Activated T-helper 1 cell treated with Interleukin-2 at 50 U/mL for 16 hours (primary cell): ENCODE measurements at places on chromosomes 3 and 15.

DNA sequence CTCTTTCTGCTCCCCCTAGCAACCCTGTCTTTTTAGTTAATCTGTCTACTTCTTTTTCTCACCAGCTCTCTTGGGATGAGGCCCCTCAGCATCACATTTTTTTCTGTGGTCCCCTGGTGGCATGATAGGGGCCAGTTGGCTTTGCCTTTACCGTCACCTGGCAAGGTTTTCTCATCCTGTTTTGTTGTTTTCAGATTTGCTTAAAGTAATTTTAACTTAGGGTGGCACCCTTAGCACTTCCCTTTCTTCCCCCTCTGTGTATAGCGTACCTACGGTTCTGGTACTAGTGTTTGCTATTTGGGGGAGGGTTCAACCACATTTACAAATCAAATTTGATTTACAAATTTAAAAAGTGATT is 35.6 kb downstream of the PDCD6IP start:
- no peak for DNase-seq

DNA sequence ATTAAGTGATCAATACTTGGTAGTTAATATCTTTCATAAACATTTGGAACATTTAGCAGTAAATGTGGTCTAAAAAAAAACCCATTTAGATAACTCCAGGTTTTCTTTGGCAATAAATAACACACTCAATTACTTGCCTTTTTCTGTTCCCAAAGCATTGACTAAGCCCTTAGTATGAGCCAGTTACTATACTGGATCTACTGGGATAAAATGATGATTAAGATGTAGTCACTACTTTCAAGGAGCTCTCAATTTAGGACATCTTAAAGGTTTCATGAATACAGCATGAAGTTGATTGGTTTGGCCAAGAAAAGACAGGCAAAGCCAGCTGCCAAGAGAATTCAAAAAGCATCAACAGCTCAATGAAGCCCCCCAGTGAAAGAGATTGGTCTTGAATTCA is 250.9 kb downstream of the EPHA3 start:
- DNase-seq, result no peak

GRCh38 chr3:120568598-120568997 is 27.5 kb upstream of the NDUFB4 start:
- DNase-seq, result no peak

DNA sequence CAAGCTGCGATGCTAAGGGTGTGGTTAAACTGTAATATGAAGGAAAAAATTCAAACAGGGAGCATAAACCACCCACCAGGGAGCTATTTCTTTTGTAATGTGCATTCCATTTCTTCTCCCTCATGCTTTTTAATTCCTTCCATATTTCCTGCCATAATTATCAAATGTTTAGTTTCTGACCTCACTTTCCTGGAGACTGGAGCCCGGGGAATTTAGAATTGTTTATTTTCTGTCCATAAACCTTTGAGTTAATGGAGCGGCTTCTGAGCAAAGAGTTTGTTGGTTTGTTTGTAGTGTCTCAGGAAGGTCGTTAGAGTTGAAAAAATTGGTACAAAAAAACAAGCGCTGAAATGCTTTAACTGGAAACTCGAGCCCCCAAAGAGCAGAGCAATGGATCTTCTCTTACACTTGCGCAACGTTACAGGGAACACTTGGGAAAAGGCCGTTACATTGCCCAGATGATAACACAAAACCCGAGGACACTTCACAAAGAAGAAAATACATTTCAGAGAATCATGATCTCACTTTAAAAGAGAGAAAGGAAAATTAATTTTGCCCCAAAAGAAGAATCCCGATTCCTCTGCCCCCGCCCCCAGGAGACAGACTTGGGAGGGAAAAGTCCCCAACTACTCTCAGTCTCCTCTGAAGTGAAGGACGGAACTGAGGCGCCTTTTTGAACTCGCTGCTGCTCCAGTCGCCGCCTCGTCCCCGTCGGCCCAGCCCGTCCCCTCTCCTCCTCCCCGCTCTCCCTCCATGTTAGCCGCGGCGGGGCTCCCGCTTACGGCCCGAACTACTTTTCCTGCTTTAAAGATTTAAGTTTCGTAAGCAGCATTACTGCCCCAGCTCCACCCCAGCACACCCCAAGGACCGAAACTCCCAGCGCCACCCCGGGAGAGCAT is 842 bp downstream of the FSTL1 start:
- DNase-seq, result no peak

- no peak for DNase-seq
These were observed 567.2 kb upstream of the NECTIN3 start for GRCh38 chr3:110504401-110504800.

GRCh38 chr3:51709004-51709420 is 2.1 kb downstream of the GRM2 start:
- DNase-seq, result no peak
